Activated CD4-positive, alpha-beta T cell treated with anti-CD3 and anti-CD28 coated beads for 1 hour (primary cell): ENCODE measurements at places on chromosomes 6 and 20.

DNA sequence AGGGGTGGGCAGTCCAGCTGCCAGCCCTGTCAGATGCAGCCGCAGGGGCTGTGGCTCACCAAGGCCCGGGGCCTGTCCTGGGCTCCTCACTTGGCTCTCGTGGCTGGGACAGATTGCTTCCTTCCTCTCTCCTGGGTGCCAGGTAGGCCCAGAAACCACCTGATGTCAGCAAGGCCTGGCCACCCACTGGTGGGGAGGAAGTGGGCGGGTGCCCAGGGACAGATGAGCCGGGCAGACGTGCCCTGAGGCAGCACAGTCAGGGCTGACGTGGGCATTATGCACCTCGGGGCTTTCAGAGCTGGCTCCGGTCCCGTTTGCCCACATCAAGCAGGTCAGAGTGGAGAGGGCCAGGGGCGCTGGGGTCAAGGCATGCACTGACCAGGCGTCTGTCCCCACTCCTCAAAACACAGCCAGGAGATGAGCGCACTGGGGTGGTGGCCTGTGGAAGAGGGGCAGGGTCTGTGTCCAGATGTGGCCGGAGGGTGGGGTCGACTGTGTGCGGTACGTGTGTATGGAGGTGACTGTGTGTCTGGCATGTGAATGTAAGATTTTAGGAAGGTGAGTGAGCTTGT lies 133.2 kb upstream of the PTPN1 start:
- no peak for DNase-seq

- DNase-seq = no peak
Observed at GRCh38 chr20:40313730-40314129, 375.3 kb downstream of the MAFB start.

DNA sequence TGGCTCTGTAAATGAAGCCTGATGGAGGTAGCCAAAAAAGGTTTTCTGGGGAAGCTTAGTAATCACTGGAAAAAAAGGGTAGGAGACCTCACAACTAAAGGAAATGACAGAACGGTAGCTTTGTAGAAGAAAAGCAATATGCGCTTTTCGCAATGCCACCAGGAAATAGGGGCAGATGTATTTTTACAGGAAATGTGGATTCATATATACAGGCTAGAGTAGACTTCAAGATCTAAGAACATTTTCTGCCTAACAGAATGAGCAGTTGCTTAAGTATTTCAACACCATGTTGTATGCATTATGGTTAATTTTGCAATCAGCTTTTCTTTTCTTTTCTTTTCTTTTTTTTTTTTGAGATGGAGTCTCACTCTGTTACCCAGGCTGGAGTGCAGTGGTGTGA lies 219.6 kb downstream of the CD83 start:
- DNase-seq = no peak

DNA sequence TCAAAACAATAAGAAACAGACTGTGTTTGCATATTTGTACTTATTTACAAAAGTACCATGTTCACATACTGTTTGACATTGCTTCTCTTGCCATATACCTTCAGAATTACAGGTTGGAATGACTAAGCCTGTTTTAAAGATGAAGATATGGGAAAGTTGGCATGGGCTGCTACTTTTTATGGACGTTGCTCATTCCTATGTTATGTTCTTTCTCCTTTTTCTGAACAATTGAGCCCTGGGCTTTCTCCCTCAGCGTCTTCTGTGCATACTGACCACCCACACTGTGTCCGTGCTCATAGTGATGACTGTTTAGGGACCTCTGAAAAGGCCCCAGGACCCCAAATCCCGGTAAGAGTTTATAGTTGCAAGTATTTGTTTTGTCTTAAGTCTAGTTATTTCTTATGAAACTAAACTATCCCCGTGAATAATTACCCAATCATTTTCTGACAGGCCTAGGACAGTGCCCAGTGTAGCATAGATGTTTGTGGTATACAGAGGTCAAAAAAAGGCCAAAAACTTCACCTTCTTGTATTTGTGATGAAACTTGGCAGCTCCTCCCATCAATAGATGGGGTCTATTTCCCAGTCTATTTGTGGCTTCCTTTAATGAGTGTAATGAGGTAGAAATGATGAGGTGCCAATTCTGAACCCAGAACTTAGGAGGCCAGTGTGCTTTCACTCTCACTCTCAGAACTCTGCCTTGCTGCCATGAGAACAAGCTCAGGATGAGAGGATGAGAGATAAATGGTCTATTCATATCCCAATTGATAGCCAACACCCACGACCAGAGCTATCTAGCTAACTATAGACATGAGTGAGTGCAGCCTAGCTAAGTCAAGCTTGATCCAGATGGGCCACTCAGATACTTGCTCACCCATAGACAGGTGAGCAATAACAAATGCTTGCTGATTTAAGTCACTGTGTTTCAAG lies 40.9 kb downstream of the GSTA4 start:
- DNase-seq = no peak

DNA sequence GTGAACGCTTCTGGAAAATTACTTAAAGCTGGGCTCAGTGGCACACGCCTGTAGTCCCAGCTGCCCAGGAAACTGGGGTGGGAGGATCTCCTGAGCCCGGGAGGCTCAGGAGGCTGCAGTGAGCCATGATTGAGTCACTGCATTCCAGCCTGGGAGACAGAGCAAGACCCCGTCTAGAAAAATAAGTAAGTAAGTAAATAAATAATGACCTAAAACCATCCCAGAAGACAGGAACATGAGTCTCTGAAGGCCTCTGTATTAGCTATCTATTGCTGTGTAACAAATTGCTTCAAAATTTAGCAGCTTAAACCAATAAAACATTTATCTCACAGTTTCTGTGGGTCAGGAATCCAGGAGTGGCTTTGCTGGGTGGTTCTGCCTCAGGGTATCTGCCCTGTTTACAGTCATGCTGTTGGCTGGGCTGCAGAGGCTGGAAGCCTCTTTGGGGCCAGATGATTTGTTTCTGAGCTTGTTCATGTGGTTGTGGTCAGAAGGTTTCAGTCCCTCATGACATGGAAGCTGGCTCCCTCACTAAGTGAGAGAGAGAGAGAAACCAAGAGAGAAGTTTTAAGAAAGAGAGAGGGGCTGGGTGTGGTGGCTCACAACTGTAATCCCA lies 48.4 kb upstream of the NCOA3 start:
- no peak for DNase-seq

- DNase-seq = no peak
Observed at GRCh38 chr6:5504078-5504477, 242.8 kb downstream of the FARS2 start.

DNA sequence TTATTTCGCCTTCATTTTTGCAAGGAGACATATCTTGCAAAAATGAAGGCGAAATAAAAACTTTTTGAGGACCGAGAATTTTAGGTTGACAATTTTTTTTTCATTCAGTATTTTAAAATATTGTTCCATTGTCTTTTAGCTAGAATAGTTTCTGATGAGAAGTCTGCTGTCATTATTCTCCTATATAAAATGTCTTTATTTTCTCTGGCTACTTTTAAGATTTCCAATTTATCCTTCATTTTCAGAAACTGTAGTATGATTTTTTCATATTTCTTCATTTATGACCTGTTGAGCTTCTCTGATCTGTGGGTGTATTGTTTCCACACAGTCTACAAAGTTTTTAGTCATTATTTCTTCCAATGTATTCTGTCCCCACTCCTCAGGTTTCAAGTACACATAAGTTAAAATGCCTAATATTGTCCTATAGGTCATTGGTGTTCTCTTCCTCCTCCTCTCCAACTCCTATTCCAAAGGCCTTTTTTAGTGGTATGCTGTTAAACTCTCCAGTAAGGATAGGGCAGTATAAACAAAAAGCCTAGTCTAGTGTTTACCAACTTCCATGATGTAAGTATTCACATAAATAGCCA lies 15.7 kb downstream of the AHI1 start:
- no peak for DNase-seq

GRCh38 chr6:90403489-90404381 lies 107.1 kb upstream of the BACH2 start:
- no peak for DNase-seq
